Ovary (tissue), 10 donors: ENCODE measurements at places on chromosomes 12 and 14. TPM values are rescaled to one million over a fixed set of nuclear protein-coding genes. Genes with fewer than 3 reads are reported as not detected.

Gene CATSPERB
- 2.5 TPM for total RNA-seq

Gene CCDC184
- 16.6 TPM for total RNA-seq

Gene STAC3
- 0.66 TPM for total RNA-seq

Gene NGB
- 0.11 TPM for total RNA-seq

DNA sequence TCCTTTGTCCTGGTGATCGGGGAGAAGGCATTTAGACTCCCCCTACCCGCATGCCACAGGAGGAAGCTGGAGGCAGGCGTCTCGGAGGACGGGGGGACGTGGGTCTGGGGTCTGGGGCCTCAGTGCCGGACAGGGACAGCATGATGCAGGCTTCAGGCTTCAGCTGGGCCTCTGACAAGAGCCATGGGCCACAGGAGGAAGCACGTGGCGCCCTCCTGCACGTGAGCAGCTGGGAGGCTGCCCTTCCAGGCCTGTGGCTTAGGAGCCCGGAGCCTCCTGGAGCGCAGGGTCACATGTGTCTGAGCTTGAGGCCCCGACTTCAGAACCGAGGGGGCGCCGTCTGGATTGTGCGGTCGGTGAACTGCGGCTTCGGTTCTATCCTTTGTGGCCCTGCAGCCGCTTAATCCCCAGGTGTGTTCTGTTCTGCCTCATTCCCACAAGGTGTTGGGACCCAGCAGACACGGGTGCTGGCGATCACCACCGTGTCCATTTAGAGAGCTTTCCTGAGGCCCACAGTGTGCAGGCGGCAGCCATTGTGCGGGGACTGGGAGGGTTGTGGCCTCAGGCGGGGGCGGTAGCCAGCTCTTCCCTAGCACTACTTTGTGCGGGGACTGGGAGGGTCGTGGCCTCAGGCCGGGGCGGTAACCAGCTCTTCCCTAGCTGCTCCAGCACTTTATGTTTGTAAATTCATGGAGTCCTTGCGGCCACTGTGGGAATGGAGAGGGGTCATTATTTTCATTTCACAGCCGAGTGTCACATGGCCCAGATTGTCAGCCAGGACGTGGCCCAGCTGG, 150.2 kb downstream of the ADGRD1 start:
- DNase-seq, result no peak
- no peaks in the 10 kb centered on the region for H3K36me3 ChIP-seq
- no peak overlapping the region for H3K27ac ChIP-seq

DNA sequence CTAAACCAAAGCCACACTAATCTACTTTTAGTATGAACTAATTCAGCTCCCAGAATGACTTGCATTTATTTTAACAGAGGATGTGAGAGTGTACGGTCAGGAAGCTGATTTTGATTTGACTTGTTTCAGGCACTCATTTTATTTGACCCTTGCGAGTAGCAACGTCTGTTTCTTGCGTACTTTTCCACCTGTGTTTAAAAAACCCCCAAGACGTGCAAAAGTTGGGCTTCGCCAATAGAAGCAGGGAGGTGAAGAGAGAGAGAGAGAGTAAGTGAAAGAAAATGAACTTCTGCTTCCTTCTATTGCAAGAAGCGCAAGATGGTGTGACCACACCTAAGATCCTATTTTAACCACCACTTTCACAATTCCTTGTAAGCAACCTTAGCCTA, 6.7 kb upstream of the SLC15A4 start:
- H3K36me3 ChIP-seq, result no peaks in the 10 kb centered on the region
- no peaks in the 10 kb centered on the region for H3K27me3 ChIP-seq

- no peaks in the 10 kb centered on the region for H3K27me3 ChIP-seq
- H3K4me3 ChIP-seq, result no peak overlapping the region
- no peak for DNase-seq
- no peaks in the 10 kb centered on the region for H3K36me3 ChIP-seq
Observed at GRCh38 chr12:64916411-64917261, 92.2 kb downstream of the TBC1D30 start.

DNA sequence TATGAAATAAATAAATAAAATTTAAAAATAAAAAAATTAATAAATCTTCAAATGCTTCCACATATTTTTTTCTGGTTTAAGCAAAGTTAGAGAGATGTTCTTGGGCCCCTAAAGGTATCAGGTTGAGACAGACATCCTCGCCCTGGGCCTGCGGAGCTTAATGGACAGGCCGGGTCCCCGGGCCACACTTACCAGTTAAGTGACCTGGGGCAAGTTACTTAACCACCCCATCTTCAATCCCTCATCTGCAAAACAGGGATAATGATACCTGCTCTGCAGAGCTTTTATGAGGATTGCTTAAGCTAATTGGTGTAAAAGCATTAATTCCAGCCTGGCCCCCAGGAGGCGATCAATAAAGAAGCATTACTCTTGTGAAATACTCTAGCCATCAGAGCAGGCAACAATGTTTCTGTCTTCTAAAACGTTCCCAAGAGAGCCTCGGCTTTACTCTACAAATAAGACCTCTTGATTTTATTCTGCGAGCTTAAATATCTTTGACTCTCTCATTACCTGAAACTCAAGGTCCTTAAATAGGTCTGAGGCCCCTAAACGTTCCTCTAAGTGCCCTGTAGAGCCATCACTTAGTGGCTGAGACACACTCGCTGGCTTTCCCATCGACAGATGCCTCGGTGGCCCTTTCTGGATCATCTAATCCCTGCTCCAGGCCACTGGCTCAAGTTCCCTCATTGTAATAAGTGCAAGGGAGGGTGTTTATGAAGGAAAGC, 81.1 kb upstream of the DIO3 start:
- no peaks in the 10 kb centered on the region for H3K27me3 ChIP-seq
- no peaks in the 10 kb centered on the region for H3K36me3 ChIP-seq
- peak; percentile 7 for DNase-seq
- H3K27ac ChIP-seq, result peak overlapping the region; percentile 75
- no peak overlapping the region for H3K4me3 ChIP-seq
- H3K4me1 ChIP-seq, result peaks cover 17% of the 10 kb centered on the region

- H3K27ac ChIP-seq, result no peak overlapping the region
- H3K27me3 ChIP-seq, result no peaks in the 10 kb centered on the region
- no peak overlapping the region for H3K4me3 ChIP-seq
- DNase-seq, result no peak
Observed at GRCh38 chr14:23916004-23916403, 37.6 kb upstream of the DHRS4 start.

DNA sequence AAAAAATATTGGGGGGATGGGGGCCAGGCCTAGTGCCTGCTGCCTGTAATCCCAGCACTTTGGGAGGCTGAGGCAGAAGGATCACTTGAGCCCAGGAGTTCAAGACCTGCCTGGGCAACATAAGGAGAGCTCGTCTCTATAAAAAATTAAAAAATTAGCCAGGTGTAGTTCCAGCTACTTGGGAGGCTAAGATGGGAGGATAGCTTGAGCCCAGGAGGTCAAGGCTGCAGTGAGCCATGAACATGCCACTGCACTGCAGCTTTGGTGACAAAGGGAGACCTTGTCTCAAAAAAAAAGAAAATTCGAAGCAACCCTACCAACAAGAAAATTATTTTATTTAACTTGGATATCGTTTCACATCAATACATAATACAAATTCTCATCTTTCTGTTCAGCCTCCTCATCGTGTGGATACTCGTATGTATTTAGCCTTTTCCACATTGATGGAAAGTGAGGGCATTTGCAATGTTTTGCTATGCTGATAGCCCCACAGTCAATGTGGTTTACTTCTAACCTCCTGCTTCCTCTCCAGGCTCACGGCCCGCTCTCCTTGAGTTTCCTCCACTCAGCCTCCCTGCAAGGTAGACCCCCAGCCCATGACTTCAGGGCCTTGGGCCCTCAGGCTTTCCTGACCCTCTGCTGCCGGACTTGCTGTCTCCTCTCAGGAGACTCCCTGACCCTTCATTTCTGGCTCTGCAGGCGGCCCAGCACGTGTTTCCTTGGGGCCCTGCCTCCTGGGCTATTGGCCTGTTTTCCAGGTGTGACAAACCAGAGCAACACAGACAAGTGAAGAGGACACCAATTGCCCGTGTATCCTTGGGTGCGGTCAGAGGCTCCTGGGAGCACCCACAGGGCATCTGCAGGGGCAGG, 54.8 kb downstream of the NFKBIA start:
- DNase-seq, result no peak
- no peak overlapping the region for H3K4me3 ChIP-seq
- no peaks in the 10 kb centered on the region for H3K4me1 ChIP-seq
- no peak overlapping the region for H3K27ac ChIP-seq
- no peaks in the 10 kb centered on the region for H3K27me3 ChIP-seq

DNA sequence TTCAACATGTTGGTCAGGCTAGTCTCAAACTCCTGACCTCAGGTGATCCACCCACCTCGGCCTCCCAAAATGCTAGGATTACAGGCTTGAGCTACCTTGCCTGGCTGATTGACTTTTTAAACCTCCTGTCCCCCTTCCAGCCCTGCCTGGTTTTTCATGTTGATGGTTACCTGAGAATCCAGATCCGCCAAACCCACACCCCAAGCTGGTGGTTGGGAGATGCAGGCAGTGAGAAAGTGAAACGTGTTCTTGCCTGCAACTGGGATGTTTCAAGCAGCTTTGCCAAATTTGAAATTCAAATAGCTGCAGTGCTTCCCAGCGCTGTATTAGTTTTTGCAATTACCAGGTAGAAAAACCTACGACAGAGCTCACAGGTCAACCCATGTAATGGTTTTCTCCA, 238.3 kb upstream of the PWP1 start:
- no peak overlapping the region for H3K4me3 ChIP-seq
- DNase-seq, result no peak
- no peaks in the 10 kb centered on the region for H3K27me3 ChIP-seq
- no peaks in the 10 kb centered on the region for H3K4me1 ChIP-seq

- H3K27ac ChIP-seq, result no peak overlapping the region
- H3K36me3 ChIP-seq, result no peaks in the 10 kb centered on the region
- DNase-seq, result no peak
- H3K4me3 ChIP-seq, result no peak overlapping the region
- H3K27me3 ChIP-seq, result no peaks in the 10 kb centered on the region
- H3K4me1 ChIP-seq, result no peaks in the 10 kb centered on the region
Observed at GRCh38 chr12:18897823-18898222, 159.9 kb downstream of the CAPZA3 start.

- H3K36me3 ChIP-seq, result no peaks in the 10 kb centered on the region
- no peak overlapping the region for H3K4me3 ChIP-seq
- DNase-seq, result no peak
- H3K27ac ChIP-seq, result no peak overlapping the region
Observed at GRCh38 chr12:52029685-52030084, 21.6 kb upstream of the NR4A1 start.

- H3K36me3 ChIP-seq, result no peaks in the 10 kb centered on the region
- H3K27me3 ChIP-seq, result no peaks in the 10 kb centered on the region
- no peak overlapping the region for H3K4me3 ChIP-seq
- no peaks in the 10 kb centered on the region for H3K4me1 ChIP-seq
- no peak for DNase-seq
Observed at GRCh38 chr12:60043236-60043635, 447.4 kb downstream of the SLC16A7 start.

DNA sequence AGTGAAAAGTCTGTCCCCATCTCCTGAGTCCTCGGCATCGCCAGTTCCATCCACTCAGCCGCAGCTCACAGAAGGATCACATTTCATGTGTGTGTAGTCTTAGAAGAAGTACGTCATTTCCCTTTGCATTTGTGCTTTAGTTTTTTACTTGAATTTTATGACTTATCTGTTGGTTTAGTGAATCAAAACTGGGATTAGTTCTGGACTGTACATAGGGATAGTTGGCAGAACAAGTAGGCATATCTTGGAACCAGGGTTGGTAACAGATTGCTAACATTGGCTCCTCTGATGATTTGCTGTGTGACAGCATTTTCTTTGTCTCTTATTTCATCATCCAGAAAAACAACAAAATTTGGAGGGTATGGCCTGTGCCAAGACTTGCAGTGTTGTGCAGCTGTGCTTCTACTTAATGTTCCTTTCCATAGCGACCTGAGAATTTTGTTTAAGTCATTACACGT, 69.6 kb upstream of the AEBP2 start:
- no peaks in the 10 kb centered on the region for H3K27me3 ChIP-seq
- no peak overlapping the region for H3K27ac ChIP-seq
- H3K36me3 ChIP-seq, result no peaks in the 10 kb centered on the region
- no peak for DNase-seq

- no peak overlapping the region for H3K4me3 ChIP-seq
- DNase-seq, result no peak
- H3K4me1 ChIP-seq, result peaks cover 18% of the 10 kb centered on the region
- H3K27ac ChIP-seq, result peak overlapping the region; percentile 70
- no peaks in the 10 kb centered on the region for H3K36me3 ChIP-seq
- H3K27me3 ChIP-seq, result no peaks in the 10 kb centered on the region
Observed at GRCh38 chr12:124380796-124381455, 86.0 kb downstream of the RFLNA start.

DNA sequence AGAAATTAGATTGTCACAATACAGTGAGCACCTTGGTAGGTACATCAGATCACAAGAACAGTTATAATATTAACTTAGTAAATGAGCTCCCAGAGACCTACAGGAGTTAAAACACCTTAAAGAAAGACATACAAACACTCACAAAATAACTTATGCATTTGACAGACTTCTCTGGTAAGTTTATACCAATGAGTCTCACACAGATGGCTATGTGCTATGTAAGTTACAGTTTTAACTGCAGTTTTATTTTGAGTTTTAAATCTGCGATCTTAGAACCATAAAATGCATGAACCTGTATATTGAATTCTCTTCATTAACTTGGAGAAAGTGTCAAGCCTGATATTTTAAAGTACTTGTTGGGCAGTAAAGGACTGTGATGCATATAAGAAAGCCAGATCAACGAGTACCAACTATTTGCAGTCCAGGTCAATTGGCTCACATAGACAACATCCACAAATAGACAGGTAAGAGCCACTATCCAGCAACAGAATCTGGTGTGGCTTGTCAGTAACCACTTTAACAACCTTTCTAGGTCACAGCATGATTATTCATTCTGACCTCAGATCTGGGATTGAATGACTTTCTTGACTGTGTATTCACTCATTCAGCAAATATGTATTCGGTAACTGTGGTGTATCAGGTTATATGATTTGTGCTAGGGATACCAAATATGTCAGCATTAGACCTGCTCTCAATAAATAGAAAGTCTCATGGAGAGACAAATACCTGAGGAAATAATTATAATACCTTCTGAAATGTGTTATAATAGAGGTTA, 856.6 kb upstream of the MGAT4C start:
- H3K4me3 ChIP-seq, result no peak overlapping the region
- DNase-seq, result no peak
- H3K4me1 ChIP-seq, result no peaks in the 10 kb centered on the region
- H3K27ac ChIP-seq, result no peak overlapping the region
- H3K27me3 ChIP-seq, result no peaks in the 10 kb centered on the region

GRCh38 chr12:52417740-52418139, 11.6 kb upstream of the KRT82 start:
- H3K4me1 ChIP-seq, result peaks cover 4% of the 10 kb centered on the region
- H3K4me3 ChIP-seq, result no peak overlapping the region
- H3K36me3 ChIP-seq, result no peaks in the 10 kb centered on the region
- DNase-seq, result no peak
- H3K27ac ChIP-seq, result no peak overlapping the region
